ENCODE measurements at places on chromosomes 11 and 22. TPM values are rescaled to one million over a fixed set of nuclear protein-coding genes. Genes with fewer than 3 reads are reported as not detected.

Gene MS4A15
- total RNA-seq: 0.13 TPM

- H3K4me1 ChIP-seq: peaks cover 3% of the 10 kb centered on the region
- no peak overlapping the region for H3K4me3 ChIP-seq
- no peak overlapping the region for H3K27ac ChIP-seq
- no peaks in the 10 kb centered on the region for H3K36me3 ChIP-seq
- peak; percentile 2 for DNase-seq
- peaks cover 15% of the 10 kb centered on the region for H3K27me3 ChIP-seq
Observed at GRCh38 chr11:1342946-1343345, 33.5 kb upstream of the TOLLIP start.

GRCh38 chr11:26839911-26840698 is 118.2 kb upstream of the SLC5A12 start:
- no peak for DNase-seq
- no peaks in the 10 kb centered on the region for H3K27me3 ChIP-seq
- peaks cover 22% of the 10 kb centered on the region for H3K4me1 ChIP-seq
- H3K36me3 ChIP-seq: no peaks in the 10 kb centered on the region

GRCh38 chr11:110450246-110450645 is 20.5 kb downstream of the FDX1 start:
- DNase-seq: no peak
- peaks cover 6% of the 10 kb centered on the region for H3K4me1 ChIP-seq
- no peak overlapping the region for H3K4me3 ChIP-seq
- peaks cover 20% of the 10 kb centered on the region for H3K36me3 ChIP-seq
- H3K27ac ChIP-seq: no peak overlapping the region

Gene POTEH
- total RNA-seq: not detected

DNA sequence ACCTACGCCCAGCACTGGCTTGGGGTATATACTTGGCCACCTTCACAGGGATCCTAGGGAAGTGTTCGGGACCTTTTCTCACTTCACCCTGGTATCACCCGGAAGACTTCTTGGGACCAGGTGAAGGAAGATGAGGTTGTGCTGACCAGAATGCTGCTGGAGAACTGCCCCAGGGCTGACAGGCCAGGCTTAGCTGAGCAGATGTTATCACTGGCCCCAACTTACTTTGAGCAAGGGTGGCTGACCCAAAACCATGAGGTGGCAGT is 4.5 kb downstream of the FTH1 start:
- no peaks in the 10 kb centered on the region for H3K27me3 ChIP-seq
- H3K36me3 ChIP-seq: peaks cover 35% of the 10 kb centered on the region
- DNase-seq: no peak
- peaks cover 31% of the 10 kb centered on the region for H3K4me1 ChIP-seq

Gene CECR2
- 14.1 TPM for total RNA-seq

DNA sequence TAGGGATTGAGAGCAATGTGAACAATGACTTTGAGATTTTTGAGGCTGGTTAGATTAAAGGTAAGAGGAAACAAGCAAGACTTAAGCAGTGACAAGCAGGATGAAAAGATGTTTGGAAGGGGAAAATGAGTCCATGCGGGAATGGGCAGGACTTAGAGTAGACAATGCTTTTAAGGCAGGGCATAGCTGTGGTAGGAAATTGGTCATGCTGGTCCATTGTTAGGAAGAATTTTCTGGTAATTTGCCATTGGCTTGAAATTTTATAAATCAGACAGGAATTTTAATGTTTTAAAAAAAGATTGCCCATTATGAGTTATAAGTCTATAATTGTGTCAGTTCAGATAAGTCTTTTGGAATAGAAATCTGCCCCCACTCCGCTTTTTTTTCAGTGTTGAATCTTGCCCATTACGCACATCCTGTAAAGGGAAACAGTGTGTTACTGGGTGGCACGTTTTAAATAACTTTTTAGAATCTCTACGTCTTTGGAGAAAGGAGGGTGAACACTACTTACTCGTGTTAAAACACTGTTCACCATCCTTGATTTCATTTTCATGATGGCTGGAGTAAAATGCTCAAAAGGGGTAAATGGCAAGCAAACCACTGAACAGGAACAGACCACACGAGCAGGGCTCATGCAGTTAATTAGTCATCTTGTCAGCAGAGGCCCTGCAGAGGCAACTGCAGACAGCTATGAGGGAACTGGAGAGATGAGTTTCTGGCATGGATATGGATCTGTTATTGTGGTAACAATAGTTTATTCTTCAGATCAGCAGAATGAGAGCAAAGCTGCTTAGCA is 25.0 kb downstream of the SWAP70 start:
- H3K36me3 ChIP-seq: no peaks in the 10 kb centered on the region
- H3K27ac ChIP-seq: no peak overlapping the region
- DNase-seq: no peak
- H3K4me3 ChIP-seq: no peak overlapping the region
- H3K4me1 ChIP-seq: peaks cover 16% of the 10 kb centered on the region

DNA sequence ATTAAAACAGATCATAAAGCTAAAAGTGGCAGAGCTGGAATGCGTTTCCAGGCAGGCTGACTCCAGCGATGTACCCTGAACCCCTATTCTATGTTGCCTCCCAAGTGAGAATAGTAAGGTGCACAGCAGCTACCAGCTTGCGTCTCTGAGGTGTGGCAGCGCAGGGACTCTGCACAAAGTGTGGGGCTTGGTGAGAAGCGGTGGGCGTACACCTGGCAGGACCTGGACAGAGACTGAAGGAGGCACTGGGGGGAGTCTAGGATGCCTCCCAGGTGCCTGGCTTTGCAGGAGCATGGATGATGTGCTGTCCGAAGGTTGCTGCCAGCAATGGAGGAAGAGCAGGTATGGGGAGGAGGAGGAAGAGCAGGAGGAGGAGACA is 42.9 kb downstream of the AMPD3 start:
- no peaks in the 10 kb centered on the region for H3K27me3 ChIP-seq
- no peaks in the 10 kb centered on the region for H3K4me1 ChIP-seq
- H3K36me3 ChIP-seq: peaks cover 22% of the 10 kb centered on the region
- no peak for DNase-seq
- no peak overlapping the region for H3K4me3 ChIP-seq

GRCh38 chr11:92035488-92035887 is 189.1 kb upstream of the FAT3 start:
- H3K4me1 ChIP-seq: no peaks in the 10 kb centered on the region
- H3K27ac ChIP-seq: no peak overlapping the region
- H3K27me3 ChIP-seq: no peaks in the 10 kb centered on the region
- no peak for DNase-seq

Gene FADS2
- total RNA-seq: 324 TPM

GRCh38 chr22:19820880-19821522 is 33.7 kb downstream of the GNB1L start:
- no peak for DNase-seq
- no peaks in the 10 kb centered on the region for H3K27me3 ChIP-seq
- H3K27ac ChIP-seq: no peak overlapping the region
- H3K4me1 ChIP-seq: peaks cover 16% of the 10 kb centered on the region
- no peak overlapping the region for H3K4me3 ChIP-seq

Gene OR5A1
- total RNA-seq: not detected

GRCh38 chr11:497565-498296 is 9.3 kb downstream of the RNH1 start:
- no peaks in the 10 kb centered on the region for H3K4me1 ChIP-seq
- H3K27ac ChIP-seq: no peak overlapping the region
- H3K36me3 ChIP-seq: peaks cover 33% of the 10 kb centered on the region

Gene IGLL1
- not detected for total RNA-seq

GRCh38 chr11:134468796-134469195 is 56.8 kb upstream of the B3GAT1 start:
- H3K4me1 ChIP-seq: no peaks in the 10 kb centered on the region
- H3K36me3 ChIP-seq: no peaks in the 10 kb centered on the region
- no peak overlapping the region for H3K4me3 ChIP-seq
- H3K27ac ChIP-seq: no peak overlapping the region
- no peak for DNase-seq

- H3K27ac ChIP-seq: no peak overlapping the region
- no peaks in the 10 kb centered on the region for H3K27me3 ChIP-seq
- H3K36me3 ChIP-seq: peaks cover 5% of the 10 kb centered on the region
- no peak overlapping the region for H3K4me3 ChIP-seq
Observed at GRCh38 chr22:43094551-43094950, 5.4 kb upstream of the TTLL1 start.

DNA sequence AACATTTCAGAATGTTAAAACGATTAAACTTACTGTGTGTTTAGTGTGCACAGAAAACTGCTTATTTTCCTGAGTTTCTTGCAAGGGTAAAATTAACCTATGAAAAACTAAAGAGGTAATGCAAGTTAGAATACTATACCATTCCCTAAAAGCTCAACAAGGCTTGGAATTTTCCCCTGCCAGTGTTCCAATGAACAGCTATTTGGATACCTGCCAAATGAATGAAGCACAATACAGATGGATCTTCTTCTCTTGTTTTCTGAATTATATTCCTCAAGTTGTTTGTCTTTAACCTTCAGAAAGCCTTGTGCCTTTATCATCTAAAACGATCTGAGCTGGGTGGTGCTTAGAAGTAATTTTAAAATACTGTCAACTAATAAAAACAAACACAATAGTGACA is 204.5 kb downstream of the LRRC4C start:
- peaks cover 2% of the 10 kb centered on the region for H3K27me3 ChIP-seq
- H3K4me1 ChIP-seq: peaks cover 6% of the 10 kb centered on the region
- H3K27ac ChIP-seq: no peak overlapping the region
- DNase-seq: no peak
- no peaks in the 10 kb centered on the region for H3K36me3 ChIP-seq

Gene KCTD21
- total RNA-seq: 5.1 TPM

- no peak overlapping the region for H3K27ac ChIP-seq
- DNase-seq: no peak
- no peaks in the 10 kb centered on the region for H3K4me1 ChIP-seq
Observed at GRCh38 chr11:117385471-117385870, 57.8 kb downstream of the CEP164 start.

Gene DRD4
- 2.1 TPM for total RNA-seq

DNA sequence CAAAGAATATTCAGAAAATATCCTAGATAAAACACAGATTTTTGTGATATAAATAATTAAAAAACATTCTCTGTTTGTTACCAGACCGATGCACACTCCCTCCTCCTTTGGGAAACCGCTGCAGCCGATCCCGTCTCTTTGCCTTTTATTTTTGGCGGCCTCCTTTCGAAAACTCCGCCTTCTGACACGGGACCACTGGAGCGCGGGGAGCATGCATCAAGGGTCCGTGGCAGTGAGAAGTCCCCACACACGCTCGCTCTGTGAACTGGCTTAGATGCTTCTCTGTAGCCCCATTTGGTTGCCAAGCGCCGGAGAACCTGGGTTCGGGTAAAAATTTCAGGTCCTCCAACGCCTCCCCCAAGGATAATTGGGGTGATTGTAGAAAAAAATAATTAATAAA is 17.0 kb downstream of the DDX17 start:
- no peaks in the 10 kb centered on the region for H3K4me1 ChIP-seq
- no peak overlapping the region for H3K27ac ChIP-seq
- H3K4me3 ChIP-seq: no peak overlapping the region
- no peak for DNase-seq

Gene SERHL2
- total RNA-seq: 2.6 TPM

Gene PKDREJ
- total RNA-seq: not detected

All from mesothelial cell of epicardium (in vitro differentiated cells).